ENCODE measurements at places on chromosomes 11 and 22. TPM values are rescaled to one million over a fixed set of nuclear protein-coding genes. Genes with fewer than 3 reads are reported as not detected.

DNA sequence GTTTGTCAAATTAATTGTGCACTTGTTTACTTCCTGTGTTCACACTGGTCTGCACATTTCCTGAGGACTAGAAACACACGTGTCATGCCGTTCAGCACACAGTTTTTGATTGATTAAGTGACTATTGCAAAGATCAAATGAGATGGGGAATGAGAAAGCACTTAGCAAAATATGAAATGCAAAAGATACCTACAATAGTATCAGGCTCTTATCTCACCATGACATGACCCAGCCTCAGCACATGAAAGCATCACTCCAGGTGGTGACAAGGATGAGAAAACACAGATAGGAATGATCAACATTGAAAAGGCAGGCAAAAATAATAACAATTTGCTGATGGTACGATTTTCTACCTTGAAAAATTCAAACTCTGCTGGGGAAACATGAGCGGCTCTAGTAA, 42.1 kb upstream of the TP53I11 start:
- no peak overlapping the region for H3K4me3 ChIP-seq
- no peaks in the 10 kb centered on the region for H3K36me3 ChIP-seq
- H3K27ac ChIP-seq, result no peak overlapping the region
- no peak for DNase-seq

DNA sequence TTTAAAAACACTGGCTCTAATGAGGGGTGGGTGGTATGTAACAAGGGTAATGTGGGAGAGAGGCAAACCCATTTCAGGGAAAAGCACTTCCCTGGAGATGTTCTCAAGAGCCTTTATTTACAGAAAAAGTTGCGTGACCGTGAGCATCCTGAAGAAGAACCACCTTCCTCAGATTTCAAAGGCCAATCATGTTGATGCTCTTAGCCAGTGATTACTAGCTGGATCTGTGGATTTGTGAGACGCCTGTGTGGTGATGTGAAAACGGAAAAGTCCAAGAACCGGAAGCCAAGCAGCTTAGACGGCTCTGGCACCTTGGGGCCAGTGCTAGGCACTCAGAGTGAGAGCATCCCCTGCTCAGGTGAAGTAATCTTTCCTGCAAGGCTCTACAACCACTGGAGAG, 12.6 kb upstream of the UBASH3B start:
- no peak for DNase-seq
- no peak overlapping the region for H3K27ac ChIP-seq
- H3K4me1 ChIP-seq, result peaks cover 14% of the 10 kb centered on the region
- no peak overlapping the region for H3K4me3 ChIP-seq

- H3K27ac ChIP-seq, result no peak overlapping the region
- H3K4me1 ChIP-seq, result no peaks in the 10 kb centered on the region
- H3K4me3 ChIP-seq, result no peak overlapping the region
- no peak for DNase-seq
- H3K27me3 ChIP-seq, result no peaks in the 10 kb centered on the region
- no peaks in the 10 kb centered on the region for H3K36me3 ChIP-seq
Measured at GRCh38 chr11:22460181-22460580, 122.0 kb downstream of the SLC17A6 start.

DNA sequence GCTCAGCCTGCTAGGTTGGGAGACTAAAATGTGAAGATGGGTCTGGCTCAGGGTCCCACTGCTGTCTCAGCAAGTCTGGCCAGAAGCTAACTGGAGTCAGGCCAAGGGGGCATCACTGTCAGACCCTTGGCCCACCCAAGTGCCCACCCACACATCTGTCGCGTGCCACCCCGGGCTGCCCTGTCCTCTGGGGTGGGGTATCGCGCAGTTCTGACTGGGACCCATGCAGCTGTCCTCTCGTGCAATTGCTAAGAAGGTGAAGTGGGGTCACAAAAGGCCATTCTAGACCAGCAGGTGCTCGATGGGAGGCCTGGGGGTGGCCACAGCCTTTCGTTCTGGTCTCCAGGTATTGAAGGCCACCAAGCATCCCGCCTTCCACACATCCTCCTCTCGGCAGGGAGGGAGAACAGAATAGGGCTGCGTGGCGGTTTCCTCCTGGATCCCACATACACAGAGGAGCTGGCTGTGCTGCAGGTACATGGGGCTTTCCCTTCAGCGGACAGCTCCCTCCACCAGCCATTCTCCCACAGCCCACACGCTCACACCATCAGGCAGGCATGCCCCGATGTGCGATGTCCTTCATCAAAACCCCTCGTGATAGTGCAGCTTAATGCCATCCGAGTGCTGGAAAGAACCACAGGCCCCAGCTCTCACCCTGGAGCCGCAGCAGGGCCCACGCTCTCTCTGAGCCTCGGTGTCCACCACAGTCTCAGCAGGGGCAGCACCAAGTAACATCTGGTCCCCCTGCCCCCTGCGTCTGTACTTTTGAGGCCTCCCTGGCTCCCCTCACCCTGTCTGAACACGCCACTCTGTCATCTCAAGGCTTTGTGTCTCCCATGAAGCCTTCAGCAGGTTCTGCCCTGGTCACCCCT, 37.6 kb downstream of the SHANK2 start:
- H3K27ac ChIP-seq, result no peak overlapping the region
- no peak overlapping the region for H3K4me3 ChIP-seq
- H3K36me3 ChIP-seq, result no peaks in the 10 kb centered on the region
- H3K4me1 ChIP-seq, result no peaks in the 10 kb centered on the region
- peaks cover 4% of the 10 kb centered on the region for H3K27me3 ChIP-seq

GRCh38 chr11:90822996-90823395, 600.1 kb upstream of the CHORDC1 start:
- no peaks in the 10 kb centered on the region for H3K36me3 ChIP-seq
- no peak overlapping the region for H3K27ac ChIP-seq
- no peaks in the 10 kb centered on the region for H3K27me3 ChIP-seq

PANX3 gene
- total RNA-seq, result not detected

IL17REL gene
- total RNA-seq, result not detected
